ENCODE measurements at places on chromosomes 7 and 10.

DNA sequence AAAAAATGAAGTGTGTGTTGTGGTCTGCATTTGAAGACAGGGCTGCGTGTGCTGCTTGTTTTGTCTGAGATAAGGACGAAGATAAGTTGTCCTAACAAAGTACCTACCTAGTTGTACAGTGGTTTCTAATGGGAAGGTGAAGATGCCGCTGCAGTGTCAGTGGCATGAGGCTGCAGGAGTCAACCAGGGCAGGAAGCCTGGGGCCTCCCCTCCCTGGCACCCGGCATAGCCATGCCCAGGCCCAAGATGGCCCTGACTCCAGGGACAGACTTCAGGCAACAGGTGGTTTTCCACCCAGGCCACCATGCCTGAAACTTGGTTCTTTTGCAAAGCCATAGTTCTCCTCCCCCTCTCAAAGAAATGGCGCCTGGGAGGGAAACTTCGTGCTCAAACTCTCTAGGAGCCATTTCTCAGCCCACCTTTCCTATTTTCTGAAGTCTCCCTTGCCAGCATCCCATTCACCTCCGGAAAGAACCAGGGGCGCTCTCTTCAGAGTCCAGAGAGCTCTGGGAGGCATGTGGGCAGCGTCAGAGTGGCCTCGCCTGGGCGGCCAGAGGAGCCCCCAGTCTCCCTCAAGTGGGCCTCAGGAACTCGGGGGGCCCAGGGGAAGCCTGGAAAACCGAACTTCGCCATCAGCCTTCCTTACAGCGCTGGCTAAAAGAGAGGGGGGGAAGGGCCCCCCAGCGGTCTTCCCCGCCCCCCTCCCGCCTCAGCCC is 2.1 kb upstream of the KAT6B start:
- DNase-seq, result peak; percentile 9

- no peak for DNase-seq
Observed at GRCh38 chr7:133674079-133674763, 421.3 kb downstream of the EXOC4 start.

- DNase-seq, result no peak
Observed at GRCh38 chr10:110352930-110353243, 48.2 kb upstream of the SMNDC1 start.

- DNase-seq, result no peak
Observed at GRCh38 chr7:143256932-143257331, 6.3 kb upstream of the GSTK1 start.

GRCh38 chr10:75355706-75356105 is 45.9 kb downstream of the ZNF503 start:
- DNase-seq, result no peak
